ENCODE measurements at places on chromosomes 1 and 21.

GRCh38 chr1:78491451-78492071 is 787 bp downstream of the PTGFR start:
- no peak for DNase-seq

DNA sequence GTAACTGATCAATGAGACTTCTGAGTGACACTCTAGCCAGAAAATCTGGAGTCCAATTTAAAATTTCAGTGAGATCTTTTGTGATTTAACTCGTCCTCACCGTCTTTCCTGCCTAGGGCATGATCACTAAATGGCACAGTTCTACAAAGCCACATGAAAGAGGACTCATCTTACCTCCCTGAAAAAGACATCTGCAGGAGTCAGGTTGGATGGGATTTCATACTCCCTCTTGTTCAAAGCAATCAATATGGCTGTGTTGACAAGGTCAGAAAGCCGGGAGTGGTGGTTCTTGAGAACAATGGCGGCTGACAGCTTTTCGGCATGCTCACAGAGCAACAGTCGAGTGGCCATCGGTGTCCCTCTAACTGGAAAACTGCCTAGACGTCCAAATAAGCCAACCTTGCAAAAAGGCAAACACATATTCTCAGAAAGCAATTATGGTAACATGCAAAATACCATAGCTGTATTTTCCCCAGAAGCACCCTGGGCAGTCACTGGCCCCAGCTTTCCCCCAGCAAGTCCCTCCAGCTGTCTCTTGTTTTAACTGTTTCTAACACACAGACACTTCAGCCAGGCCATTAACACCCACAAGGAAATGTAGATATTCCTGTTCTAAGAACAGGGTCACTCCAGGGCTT is 36.6 kb upstream of the ACTA1 start:
- no peak for DNase-seq

GRCh38 chr1:167555971-167556714 is 2.6 kb upstream of the CREG1 start:
- DNase-seq = peak; percentile 82

GRCh38 chr1:162823231-162823630 is 32.7 kb downstream of the HSD17B7 start:
- DNase-seq = no peak

GRCh38 chr1:240198376-240198775 is 106.7 kb downstream of the FMN2 start:
- DNase-seq = no peak

GRCh38 chr1:197787623-197788536 is 12.6 kb upstream of the DENND1B start:
- no peak for DNase-seq

DNA sequence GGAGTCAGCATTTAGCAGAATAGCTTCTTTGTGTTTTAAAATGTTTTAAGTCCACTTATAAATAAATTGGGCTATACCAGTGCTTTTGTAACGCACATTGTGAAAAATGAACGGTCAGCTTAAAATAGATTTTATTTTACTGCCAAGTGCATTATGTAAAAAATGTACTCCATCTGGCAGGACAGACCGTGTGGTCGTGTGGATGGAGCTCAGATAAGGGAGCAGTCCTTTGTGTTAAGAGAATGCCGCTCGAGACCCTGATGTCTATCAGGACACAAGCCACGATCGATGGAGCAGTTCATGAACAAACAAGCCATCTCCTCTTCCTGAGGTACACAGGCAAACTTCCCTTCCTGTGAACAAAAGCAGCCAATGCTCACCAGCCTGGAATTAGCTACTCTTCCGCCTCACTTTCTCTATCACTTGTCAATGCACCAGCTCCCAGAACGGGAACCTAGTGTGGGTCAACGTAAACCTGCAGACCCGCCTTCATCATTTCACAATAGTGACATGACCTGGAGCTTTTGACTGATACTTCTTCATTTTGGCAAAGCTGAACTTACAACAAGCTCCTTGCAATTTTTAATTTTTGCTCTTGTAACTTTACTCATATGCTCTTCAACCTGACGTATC is 243.5 kb downstream of the TGFB2 start:
- no peak for DNase-seq

GRCh38 chr21:45508607-45509565 is 33.4 kb downstream of the SLC19A1 start:
- peak; percentile 67 for DNase-seq

- no peak for DNase-seq
Observed at GRCh38 chr21:33398361-33398760, 4.9 kb upstream of the IFNGR2 start.

- DNase-seq = no peak
Observed at GRCh38 chr1:6918925-6919511, 133.8 kb downstream of the CAMTA1 start.

GRCh38 chr1:244118109-244118761 is 67.2 kb downstream of the ZBTB18 start:
- no peak for DNase-seq

GRCh38 chr1:162590686-162591085 is 29.2 kb downstream of the UAP1 start:
- no peak for DNase-seq

DNA sequence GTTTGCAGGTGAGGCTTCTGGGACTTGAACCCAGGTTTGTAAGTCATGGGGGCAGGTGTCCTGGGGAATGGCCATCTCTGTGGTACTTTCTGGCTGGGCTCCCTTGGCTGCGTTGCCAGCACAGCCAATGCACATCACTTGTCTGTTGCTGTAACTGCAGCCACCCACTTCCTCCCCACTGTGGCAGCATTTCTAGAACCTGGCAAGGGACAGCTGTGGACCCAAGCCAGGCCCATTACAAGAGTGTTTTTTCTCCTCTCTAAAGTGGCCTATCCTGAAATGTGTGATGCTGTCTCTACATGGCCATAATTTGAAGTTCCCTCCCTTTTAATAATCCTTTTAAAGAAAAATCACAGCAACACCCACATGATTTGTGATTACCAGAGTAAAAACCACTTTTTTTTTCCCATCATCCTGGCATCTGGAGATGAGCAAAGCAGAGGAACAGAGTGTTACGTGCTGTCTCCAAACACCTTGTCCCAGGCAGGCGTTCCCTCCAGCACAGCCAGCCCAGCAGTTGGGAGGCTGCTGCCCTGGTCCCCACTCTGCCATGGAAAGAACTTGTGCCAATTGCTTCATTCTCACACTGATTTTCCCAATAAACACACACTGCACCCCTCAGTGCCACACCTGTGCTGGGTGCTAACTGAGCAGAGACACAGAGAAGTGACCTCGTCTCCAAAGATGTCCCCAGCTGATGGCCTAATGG is 360.6 kb upstream of the USP24 start:
- no peak for DNase-seq

- no peak for DNase-seq
Observed at GRCh38 chr21:35812679-35813078, 247.6 kb downstream of the SETD4 start.

- DNase-seq = no peak
Observed at GRCh38 chr1:218845589-218845988, 328.1 kb upstream of the LYPLAL1 start.

DNA sequence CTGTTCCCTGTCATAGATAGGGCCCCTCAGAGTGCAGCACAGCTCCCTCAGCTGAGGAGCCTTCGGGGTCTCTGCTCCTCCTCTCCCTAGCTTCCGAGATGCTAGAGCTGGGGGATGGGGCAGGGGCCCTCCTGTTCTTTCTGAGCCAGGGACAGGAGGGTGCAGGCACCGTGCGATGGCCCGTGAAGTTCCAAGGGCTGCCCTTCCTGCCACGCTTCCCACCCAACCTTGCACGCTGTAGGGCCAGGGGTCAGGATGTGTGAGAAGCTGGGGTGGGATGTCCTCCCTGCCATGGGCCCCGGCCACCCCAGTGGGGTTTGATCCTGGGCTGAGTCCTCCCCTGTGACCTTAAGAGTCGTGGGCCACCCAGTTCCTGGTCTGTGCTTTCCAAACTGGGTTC is 240.7 kb upstream of the C1orf174 start:
- DNase-seq = no peak

GRCh38 chr1:101849356-101849755 is 147.4 kb downstream of the OLFM3 start:
- no peak for DNase-seq
